ENCODE measurements at places on chromosomes 4 and X. TPM values are rescaled to one million over a fixed set of nuclear protein-coding genes. Genes with fewer than 3 reads are reported as not detected.

Gene FAM9B
- total RNA-seq = not detected

DNA sequence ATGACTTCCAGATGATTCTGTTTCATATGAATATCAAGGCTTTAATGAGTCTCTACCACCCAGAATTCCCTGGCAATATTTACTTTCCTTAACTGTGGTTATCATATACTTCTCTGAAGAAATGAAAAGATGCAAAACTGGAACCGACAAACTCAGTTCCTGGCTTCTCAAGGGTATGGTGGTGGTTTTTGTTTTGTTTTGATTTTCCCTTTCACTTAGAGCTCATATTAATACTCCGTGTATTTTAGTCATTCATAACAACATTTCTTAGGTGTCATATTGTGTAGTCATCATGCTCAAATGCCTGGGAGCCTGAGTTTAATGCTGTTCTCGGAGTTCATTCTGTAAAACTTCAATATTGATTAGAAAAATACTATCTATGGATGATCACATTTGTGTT lies 665 bp downstream of the TRPC5OS start:
- DNase-seq = no peak

DNA sequence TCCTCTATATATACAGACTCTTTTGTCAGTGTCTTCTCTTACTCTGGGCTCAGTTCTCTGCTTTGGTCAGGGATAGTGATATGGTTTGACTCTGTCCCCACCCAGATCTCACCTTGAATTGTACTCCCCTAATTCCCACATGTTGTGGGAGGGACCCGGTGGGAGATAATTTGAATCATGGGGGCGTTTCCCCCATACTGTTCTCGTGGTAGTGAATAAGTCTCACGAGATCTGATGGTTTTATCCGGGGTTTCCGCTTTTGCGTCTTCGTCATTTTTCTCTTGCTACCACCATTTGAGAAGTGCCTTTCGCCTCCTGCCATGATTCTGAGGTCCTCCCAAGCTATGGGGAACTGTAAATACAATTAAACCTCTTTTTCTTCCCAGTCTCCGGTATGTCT lies 144.4 kb downstream of the GLUD2 start:
- DNase-seq = no peak

DNA sequence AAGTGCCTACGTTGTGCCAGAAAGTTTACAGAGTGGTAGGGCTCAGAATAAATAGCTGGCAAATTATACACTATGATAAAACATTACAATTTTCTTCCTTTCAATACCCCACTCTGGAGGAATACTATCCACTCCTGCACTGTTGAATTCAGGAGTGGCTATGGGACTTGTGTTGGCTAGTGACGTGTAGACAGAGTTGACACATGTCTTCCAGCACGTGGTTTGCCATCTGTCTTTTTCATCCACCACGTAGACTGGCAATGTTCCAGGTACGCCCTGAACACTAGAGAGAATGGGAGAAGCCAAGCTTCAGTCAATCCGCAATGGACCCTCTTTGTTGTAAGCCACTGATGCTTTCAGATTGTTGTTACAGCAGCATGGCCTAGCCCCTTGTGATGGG lies 168.8 kb upstream of the RBPJ start:
- DNase-seq = no peak

DNA sequence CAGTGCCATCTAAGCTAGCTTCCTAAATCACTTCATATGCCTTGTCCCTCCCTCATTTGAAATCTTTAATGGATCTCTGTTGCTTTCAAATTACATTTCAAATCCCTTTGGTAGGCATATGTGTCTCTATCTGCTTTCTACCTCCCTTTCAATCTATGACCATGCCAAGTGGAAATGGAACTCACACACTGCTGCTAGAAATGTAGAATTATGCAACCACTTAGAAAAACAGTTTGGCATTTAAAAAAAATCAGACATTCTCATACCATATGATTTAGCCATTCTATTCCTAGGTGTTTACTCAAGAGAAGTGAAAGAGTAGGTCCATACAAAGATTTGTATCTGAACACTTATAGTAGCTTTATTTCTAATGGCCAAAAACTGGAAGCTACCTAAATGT lies 413.5 kb upstream of the INTU start:
- DNase-seq = no peak

GRCh38 chr4:101370663-101371210 lies 23.4 kb upstream of the PPP3CA start:
- DNase-seq = no peak

GRCh38 chrX:9133426-9133825 lies 99.5 kb upstream of the FAM9B start:
- no peak for DNase-seq

Gene SLC10A4
- total RNA-seq = not detected

DNA sequence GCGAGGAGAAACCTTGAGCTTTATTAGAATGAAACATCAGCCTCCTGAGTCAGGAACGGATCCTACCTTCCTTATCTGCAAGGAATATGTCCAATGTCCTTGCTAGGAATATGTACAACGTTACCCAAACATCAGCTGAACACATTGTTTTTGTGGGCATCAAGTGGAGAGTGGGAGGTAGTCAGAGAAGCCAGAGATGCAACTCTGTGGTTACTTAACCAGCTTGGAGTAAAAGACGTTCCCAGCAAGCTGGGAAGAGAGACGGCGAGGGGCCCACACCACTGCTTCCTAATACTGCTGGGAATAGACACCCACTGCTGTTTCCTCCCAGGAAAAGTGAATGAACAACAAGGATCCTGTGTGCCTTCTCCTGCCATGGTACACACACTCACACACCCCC lies 74.4 kb upstream of the PLAC1 start:
- DNase-seq = no peak

GRCh38 chrX:49106930-49107329 lies 16.6 kb downstream of the GPKOW start:
- no peak for DNase-seq

DNA sequence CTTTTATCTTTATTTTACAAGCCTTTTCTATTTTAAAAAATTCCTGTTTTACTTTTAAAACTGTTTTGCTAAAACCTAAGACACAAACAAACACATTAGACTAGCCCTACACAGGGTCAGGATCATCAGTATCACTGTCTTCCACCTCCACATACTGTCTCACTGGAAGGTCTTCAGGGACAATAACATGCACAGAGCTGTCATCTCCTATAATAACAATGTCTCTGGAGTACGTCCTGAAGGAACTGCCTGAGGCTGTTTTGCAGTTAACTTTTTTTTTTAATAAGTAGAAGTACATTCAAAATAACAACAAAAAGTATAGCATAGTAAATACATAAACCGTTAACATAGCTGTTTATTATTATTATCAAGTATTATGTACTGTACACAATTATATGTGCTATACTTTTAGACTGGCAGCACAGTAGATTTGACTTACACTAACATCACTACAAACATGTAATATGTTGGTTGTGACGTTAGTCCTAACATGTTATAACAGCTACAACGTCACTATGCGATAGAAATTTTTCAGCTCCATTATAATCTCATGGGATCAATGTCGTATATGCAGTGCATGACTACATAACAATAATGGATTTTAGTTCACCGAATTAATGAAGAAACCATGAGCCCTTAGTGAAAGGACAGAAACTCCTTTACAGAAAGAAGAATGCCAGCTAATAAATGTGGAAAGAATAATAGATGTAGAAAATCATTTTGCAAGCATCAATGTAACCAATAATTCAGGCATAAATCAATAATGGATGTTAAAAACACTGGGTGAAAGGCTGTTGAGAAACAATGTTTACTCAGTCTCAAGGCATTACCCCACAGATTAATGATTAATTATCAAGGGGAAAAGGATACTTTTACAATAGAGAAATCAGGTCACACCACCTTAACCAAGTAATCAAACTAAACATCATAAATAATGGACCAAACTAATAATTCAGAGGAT lies 49.2 kb downstream of the FBXW7 start:
- DNase-seq = no peak

Gene FAAH2
- total RNA-seq = 3.2 TPM

Gene PDE5A
- 0.52 TPM for total RNA-seq

Gene MSX1
- total RNA-seq = not detected

DNA sequence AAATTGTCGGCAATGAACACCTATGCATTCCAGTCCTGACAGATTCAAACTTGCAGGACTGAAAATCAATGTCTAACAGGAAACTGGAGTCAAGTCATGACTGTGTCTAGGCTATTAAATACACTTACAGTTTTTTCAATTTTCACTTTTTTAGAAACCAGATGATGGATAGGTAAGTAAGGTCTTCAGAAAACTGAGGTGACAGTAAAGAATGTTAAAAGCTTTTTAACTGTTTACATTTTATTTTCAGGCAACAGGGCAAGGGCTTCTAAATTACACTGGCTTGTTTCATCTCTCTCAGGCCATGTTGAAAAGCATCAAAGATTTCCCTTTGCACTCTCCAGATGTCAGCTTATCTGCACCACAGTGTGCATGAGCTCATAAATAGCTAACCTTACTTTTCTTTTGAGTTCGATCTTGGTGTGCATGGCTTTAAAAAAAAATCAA lies 65.2 kb downstream of the SEC24D start:
- no peak for DNase-seq

- no peak for DNase-seq
These were observed 57.8 kb upstream of the GPRIN3 start for GRCh38 chr4:89365375-89365774.

Gene TBC1D9
- total RNA-seq = 0.27 TPM

Gene KIT
- 0.65 TPM for total RNA-seq

DNA sequence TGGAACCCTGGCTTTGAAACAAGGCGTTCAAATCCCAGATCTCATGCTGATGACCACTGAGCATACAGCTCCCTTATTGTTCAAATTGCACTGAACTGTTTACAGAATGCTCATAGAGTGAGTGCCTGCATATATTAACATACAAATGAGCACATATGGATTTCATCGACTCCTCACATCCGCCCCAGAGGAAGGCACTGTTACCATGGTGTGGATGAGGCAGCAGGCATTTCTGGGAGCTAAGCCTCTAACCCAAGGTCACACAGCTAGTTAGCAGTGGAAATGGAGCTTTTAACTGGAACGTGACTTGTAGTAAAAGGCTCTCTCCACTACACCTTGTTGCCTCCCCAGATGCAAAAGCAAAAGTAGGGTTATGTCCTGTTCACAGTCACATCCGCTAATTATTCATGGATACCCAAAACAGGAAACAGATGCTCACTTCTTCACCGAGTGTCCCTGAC lies 289.7 kb downstream of the STK32B start:
- no peak for DNase-seq

DNA sequence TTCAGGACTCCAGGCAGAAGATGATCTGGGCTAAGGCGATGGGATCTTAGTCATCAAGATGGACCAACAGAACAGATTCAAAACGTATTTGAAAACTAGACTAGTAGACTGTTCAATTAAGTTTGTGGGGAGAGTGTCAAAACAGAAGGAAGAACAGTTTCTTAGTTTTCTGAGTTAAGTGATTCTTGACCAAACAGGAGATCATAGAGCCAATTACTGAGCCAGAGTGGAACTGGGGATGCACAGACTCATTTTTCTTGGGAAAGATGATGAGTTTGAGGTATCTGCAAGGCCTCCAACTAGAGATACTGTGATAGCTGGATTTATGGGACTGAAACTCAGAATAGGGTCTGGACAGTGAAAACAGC lies 119.5 kb downstream of the REELD1 start:
- DNase-seq = no peak

- no peak for DNase-seq
These were observed 245.5 kb downstream of the ANK2 start for GRCh38 chr4:113294908-113295307.

- DNase-seq = no peak
These were observed 13.3 kb upstream of the TMEM131L start for GRCh38 chr4:153452658-153453378.

Gene AMELX
- total RNA-seq = not detected

GRCh38 chrX:100663642-100664041 lies 19.6 kb downstream of the SRPX2 start:
- no peak for DNase-seq

DNA sequence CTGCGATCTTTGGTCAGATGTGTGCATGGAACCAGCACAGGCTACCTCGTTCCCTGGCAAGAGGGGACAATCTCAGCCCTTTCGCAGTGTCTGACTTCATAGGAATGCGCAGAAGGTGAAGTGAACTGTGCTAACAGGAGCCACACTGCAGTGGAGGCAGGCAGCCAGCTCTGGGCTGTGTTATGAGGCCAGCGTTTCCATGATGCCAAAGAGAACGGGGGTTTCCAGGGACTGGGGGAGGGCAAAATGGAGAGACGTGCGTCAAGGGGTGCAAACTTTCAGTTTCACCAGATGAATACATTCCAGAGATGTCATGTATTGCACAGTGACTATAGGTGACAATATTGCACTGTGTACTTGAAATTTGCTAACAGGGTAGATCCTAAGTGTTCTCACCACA lies 30.4 kb downstream of the CLDN34 start:
- peak; percentile 27 for DNase-seq

DNA sequence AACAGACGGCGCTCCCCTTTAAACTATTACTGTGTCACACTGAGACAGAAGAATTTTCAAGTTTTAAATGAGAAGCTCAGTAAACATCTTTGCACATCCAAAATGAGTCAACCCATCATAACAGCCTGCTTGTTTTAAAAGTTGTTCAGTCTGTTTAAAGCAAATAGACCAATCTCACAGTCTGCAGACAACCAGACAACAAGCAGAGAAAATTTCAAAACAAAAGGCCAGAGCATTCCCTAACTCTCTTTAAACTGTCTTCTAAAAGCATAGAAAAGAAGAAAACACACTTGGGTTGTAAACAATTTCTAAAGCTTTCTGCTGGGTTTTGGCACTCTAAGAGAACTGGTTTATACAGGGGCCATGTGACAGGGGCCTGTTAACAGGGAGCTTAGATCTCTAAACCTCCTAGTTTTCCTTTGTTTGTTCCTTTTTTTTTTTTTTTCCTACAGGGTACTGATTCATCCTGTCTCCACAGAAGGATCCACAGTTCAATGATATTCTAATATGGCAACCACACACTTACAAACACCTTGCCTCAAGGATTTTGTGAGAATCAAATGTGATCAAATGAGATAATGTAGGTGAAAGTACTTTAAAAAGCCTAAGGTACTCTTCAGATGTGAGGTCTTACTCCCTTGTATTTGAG lies 100.8 kb upstream of the MAML3 start:
- no peak for DNase-seq

Gene DSPP
- total RNA-seq = not detected

GRCh38 chr4:75490155-75490554 lies 24.0 kb downstream of the RCHY1 start:
- DNase-seq = no peak

Gene UCHL1
- 4.7 TPM for total RNA-seq

GRCh38 chrX:17679820-17680219 lies 57.5 kb upstream of the SCML1 start:
- no peak for DNase-seq

Gene MAOB
- total RNA-seq = 0.11 TPM

Gene KLHL15
- total RNA-seq = 10.9 TPM
